Cardiac muscle cell (in vitro differentiated cells and primary cell): ENCODE measurements at places on chromosomes 13 and 19. TPM values are rescaled to one million over a fixed set of nuclear protein-coding genes. Genes with fewer than 3 reads are reported as not detected.

- H3K27me3 ChIP-seq, result no peaks in the 10 kb centered on the region
- no peak overlapping the region for H3K27ac ChIP-seq
- no peaks in the 10 kb centered on the region for H3K36me3 ChIP-seq
- no peak overlapping the region for H3K4me3 ChIP-seq
- no peak for DNase-seq
- H3K4me1 ChIP-seq, result no peaks in the 10 kb centered on the region
Observed at GRCh38 chr13:104181526-104182231, 1115.5 kb upstream of the SLC10A2 start.

DNA sequence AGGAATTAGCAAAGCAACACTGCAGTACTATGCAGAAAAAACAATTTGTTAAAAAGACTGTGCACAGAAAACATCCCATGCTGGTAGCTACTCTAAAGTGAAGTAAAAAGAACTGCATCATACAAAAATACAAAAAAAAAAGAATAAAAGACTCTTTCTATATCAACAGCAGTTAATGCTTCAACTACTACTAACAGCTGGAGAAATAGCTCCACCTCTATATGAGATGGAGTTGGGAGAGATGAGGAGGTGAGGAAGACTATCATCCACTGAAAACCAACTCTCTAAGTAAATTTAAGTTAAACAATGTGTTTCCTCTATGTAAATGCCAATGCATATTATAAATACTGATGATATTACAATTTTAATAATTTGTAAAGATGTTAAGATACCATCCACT lies 1.8 kb downstream of the ZC3H13 start:
- peaks cover 19% of the 10 kb centered on the region for H3K4me1 ChIP-seq
- no peaks in the 10 kb centered on the region for H3K36me3 ChIP-seq
- H3K27ac ChIP-seq, result no peak overlapping the region
- no peak for DNase-seq
- H3K4me3 ChIP-seq, result peak overlapping the region; percentile 91
- no peaks in the 10 kb centered on the region for H3K27me3 ChIP-seq

GRCh38 chr13:95740979-95741320 lies 64.0 kb downstream of the DNAJC3 start:
- no peak for DNase-seq
- peaks cover 5% of the 10 kb centered on the region for H3K4me1 ChIP-seq
- H3K36me3 ChIP-seq, result no peaks in the 10 kb centered on the region
- no peaks in the 10 kb centered on the region for H3K27me3 ChIP-seq
- no peak overlapping the region for H3K4me3 ChIP-seq

Gene ERICH4
- total RNA-seq, result not detected in 2 replicates

DNA sequence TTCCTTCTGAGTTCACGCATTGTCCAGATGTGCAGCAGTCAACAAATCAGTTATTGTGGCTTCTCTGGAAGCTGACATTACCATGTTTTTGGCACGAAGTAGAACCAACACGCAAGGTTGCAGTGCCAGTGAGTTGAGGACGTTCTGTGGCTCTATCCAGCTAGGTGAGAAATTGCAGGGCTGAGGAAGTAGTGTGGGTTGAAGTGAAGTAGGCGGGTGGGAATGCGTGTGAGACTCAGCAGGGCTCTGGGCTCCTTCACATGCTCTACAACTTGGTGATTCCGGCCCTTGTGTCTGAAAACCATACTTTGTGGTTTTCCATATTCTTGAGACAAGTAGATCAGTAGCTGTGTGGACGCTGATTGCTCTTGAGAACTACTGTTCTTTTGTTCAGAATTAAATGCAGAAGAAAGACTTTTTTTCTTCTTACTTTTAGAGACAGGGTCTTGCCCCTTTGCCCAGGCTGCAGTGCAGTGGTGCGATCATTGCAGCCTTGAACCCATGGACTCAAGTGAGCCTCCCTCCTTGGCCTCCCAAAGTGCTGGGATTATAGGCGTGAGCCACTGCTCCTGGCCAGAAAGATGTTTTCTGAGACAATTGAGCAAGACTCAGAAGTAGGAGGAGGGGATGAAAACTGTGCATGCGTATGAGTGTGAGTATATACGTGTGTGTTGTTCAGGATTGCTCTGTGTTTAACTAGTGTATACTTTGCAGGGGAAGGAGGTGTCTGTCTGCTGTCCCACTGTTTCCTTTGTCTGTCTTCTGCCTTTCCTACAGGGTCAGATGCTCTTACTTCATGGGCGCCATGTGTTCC lies 46.2 kb downstream of the GATAD2A start:
- no peaks in the 10 kb centered on the region for H3K36me3 ChIP-seq
- no peaks in the 10 kb centered on the region for H3K27me3 ChIP-seq
- peak overlapping the region; percentile 12 for H3K27ac ChIP-seq
- no peak overlapping the region for H3K4me3 ChIP-seq

DNA sequence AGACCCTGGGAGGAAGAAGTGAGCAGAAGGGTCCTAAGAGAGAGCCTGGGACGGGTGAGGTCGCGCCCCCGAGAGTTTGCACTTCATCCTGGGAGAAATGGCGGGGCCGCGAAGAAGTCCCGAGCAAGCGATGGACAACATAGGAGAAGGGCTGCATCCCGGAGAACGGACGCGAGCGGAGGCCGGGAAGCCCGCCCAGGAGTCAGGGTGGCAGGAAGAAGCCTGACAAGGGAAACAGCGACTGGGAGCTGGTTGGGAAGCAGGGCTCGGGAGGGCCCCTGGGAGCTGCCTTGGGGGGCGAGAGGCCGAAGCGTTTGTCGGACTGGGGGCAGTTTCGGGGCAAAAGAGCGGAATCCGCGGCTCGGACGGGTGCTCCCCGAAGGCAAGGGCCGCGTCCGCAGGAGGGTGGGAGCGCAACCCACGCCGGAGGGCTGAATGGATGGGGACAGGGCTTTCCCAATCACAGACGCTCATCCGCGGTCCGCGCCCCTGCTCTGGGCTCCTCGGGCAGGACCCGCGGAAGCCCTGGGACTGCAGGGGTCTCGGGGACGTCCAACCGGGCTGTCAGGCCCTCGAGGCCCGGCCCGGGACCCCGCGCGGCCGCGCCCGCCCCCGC lies 469 bp downstream of the ABHD17A start:
- peak overlapping the region; percentile 97 for H3K4me3 ChIP-seq
- H3K4me1 ChIP-seq, result peaks cover 28% of the 10 kb centered on the region
- H3K36me3 ChIP-seq, result no peaks in the 10 kb centered on the region
- H3K27ac ChIP-seq, result peak overlapping the region; percentile 69
- DNase-seq, result peak; percentile 38

DNA sequence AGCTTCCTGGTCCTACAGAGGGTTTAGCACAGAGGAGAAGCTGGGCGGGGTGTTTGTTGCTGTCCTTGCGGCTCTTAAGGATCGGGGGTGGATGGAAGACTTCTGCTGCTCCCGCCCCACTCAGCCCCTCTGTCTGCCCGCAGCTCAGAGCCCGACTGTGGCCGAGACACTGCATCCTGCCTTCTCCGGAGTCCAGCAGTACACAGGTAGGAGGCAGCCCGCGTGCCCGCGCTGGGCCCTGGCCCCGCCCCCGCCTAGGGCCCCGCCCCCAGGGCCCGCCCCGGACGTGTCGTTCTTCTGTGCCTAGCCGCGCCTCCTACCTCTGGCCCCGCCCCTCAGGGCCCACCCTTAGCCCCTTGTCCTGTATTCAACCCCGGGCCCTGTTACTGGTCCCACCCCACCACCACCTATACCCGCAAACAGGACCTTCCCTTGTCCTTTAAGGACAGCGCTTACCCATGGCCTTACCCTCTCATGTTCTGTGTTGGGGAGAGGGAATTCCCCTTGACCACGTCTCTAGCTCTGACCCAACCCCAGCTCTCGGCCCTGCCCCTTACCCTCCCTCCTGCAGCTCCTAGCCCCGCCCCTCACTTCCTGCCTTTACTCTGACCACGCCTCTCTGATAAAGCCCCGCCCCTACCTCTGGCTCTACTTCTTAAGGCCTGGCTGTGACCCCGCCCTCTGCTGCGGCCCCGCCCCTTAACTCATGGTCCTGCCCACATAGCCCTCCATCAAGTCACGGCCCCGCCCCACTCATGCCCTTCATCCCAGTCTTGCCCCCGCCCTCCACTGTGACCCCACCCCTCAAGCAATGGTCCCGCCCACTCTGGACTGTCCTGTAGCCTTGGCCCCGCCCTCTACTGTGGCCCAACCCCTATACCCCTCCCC lies 60.5 kb downstream of the CELF5 start:
- no peaks in the 10 kb centered on the region for H3K27me3 ChIP-seq
- H3K4me3 ChIP-seq, result peak overlapping the region; percentile 30
- DNase-seq, result peak; percentile 47
- H3K27ac ChIP-seq, result peak overlapping the region; percentile 77

DNA sequence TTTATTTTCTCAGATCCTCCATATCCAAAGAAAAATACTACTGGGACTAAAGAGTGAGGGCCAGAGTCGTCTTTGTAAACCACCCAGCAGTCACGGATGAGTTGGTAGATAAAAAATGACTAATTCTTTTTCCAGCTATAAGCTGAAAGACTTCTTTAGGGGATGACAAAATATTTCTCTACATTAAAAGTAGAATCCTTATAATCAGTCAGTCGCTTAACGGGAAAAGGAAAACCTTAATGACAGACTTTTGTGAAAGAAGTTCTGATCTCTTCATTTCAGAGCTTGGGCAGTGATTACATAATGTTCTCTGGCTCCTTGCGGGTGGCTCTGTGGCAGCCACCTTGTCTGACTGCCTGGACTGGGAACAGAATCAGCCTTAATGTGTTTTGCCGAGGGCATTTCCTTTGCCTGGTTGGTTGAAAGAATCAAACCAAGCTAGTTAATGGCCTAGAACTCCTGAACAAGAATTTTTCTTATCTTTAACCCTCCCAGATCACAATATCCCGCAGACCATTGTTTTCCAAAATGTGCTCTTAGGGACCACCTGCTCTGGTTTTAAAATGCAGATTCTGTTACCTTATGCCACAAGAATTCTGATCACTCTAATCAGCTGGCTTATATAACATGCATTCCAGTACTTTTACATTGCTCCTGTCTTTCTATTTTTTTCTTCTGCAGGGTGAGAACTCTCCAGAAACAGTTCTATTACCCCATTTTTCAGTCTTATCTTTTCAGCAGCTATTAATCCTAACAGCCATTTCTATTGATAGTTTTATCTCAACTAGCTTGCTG lies 2.5 kb downstream of the ITM2B start:
- no peaks in the 10 kb centered on the region for H3K36me3 ChIP-seq
- H3K27me3 ChIP-seq, result no peaks in the 10 kb centered on the region
- H3K4me1 ChIP-seq, result peaks cover 29% of the 10 kb centered on the region

Gene RFPL4A
- not detected in 2 replicates for total RNA-seq

DNA sequence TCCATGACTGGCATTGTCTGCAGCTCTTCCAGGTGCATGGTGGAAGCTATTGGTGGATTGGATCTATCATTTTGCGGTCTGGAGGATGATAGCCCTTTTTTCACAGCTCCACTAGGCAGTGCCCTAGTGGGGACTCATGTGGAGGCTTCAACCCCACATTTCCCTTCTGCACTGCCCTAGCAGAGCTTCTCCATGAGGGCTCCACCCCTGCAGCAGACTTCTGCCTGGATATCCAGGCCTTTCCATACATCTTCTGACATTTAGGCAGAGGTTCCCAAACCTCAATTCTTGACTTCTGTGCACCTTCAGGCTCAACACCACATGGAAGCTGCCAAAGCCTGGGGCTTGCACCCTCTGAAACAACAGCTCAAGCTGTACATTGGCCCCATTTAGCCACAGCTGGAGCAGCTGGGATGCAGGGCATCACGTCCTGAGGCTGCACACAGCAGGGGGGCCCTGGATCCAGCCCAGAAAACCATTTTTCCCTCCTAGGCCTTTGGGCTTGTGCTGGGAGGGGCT lies 800.2 kb upstream of the MIR17HG start:
- no peaks in the 10 kb centered on the region for H3K36me3 ChIP-seq
- no peaks in the 10 kb centered on the region for H3K27me3 ChIP-seq
- H3K27ac ChIP-seq, result no peak overlapping the region
- no peaks in the 10 kb centered on the region for H3K4me1 ChIP-seq
- no peak for DNase-seq

Gene CLEC17A
- total RNA-seq, result not detected in 2 replicates

DNA sequence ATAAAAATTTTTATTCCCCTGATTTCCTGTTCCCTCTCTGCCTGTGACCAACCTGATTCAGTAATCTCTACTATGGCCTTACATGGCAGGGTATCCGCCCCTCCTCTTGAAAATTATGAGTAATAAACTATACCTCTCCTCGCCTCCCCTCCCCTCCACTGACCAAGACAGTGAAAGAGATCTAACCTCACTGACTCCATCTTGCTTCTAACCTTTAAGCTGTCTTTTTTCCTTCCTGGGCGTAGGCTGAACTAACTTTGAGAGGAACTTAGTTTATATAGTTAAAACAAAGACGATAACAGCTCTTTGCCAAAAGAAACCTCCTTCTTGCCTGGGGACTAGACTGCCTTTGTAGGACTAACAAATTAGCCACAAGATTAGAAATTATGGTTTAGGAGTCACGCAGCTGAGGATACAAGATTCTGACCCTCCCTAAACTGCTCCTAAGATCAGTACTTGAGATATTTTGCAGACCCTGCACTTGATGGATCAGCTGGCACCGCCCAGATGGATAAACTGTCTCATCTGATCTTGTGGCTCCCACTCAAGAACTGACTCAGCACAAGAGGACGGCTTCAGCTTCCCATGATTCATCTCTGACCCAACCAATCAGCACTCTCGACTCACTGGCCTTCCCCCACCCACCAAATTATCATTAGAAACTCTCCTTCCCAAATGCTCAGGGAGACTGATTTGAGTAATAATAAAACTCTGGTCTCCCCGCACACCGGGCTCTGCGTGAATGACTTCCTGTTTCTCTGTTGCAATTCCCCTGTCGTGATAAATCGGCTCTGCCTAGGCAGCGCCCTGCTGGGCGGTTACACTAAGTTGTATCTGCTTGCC lies 187.1 kb downstream of the TDRD3 start:
- H3K27ac ChIP-seq, result no peak overlapping the region
- peak; percentile 80 for DNase-seq
- H3K27me3 ChIP-seq, result no peaks in the 10 kb centered on the region

DNA sequence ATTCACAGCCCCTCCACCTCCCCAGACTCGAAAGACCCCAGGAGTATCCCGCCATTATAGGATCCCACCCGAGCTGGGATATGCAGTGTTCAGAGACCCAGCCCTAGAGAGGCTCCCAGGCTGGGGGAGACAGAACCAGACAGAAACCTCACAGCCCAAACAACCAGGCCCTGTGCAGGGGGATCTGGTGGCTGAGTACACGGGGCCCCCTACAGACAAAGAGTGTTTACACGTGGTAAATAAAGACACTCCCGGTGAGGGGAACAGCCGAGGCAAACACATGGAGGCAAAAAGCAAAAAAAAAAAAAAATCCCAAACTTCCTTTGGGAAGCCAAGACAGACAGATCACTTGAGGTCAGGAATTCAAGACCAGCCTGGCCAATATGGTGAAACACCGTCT lies 25.1 kb downstream of the TINCR start:
- H3K27ac ChIP-seq, result no peak overlapping the region
- H3K4me1 ChIP-seq, result peaks cover 17% of the 10 kb centered on the region
- peak; percentile 47 for DNase-seq
- no peaks in the 10 kb centered on the region for H3K27me3 ChIP-seq

- DNase-seq, result no peak
- H3K4me1 ChIP-seq, result no peaks in the 10 kb centered on the region
- H3K27ac ChIP-seq, result no peak overlapping the region
- H3K4me3 ChIP-seq, result no peak overlapping the region
Observed at GRCh38 chr13:66212511-66212910, 1017.6 kb downstream of the PCDH9 start.

GRCh38 chr19:5718037-5718578 lies 1.8 kb downstream of the LONP1 start:
- peaks cover 1% of the 10 kb centered on the region for H3K36me3 ChIP-seq
- no peaks in the 10 kb centered on the region for H3K27me3 ChIP-seq
- H3K4me1 ChIP-seq, result peaks cover 6% of the 10 kb centered on the region
- H3K27ac ChIP-seq, result peak overlapping the region; percentile 93

Gene NDFIP2
- 24.2 and 26.8 TPM in 2 replicates for total RNA-seq

GRCh38 chr13:101140936-101141335 lies 275.4 kb downstream of the NALCN start:
- no peak for DNase-seq
- no peaks in the 10 kb centered on the region for H3K27me3 ChIP-seq
- H3K4me1 ChIP-seq, result no peaks in the 10 kb centered on the region
- H3K36me3 ChIP-seq, result no peaks in the 10 kb centered on the region
- no peak overlapping the region for H3K4me3 ChIP-seq

Gene CEP89
- 13.8 and 20.0 TPM in 2 replicates for total RNA-seq

Gene SWSAP1
- total RNA-seq, result 2.1 and 5.4 TPM in 2 replicates
